ENCODE measurements at places on chromosomes 3 and 15. TPM values are rescaled to one million over a fixed set of nuclear protein-coding genes. Genes with fewer than 3 reads are reported as not detected.

TTC23 gene
- total RNA-seq, result 9.0 TPM

DNA sequence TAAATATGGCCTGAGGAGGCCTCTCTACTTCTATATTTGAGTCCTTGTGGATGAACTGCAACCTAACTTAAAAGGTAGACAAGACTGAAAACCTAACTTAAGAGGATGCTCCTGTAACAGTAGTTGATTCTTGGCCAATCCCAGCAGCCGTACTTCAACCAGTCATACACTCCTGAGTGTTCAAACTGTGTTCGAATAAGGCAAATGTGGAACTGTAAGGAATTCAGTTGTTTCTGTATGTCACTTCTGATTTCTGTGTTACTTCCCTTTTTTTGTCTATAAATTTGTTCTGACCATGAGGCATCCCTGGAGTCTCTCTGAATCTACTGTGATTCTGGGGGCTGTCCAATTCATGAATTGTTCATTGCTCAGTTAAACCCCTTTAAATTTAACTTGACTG is 20.5 kb downstream of the GALK2 start:
- no peak for DNase-seq

GRCh38 chr15:99486371-99487336 is 79.1 kb upstream of the MEF2A start:
- DNase-seq, result peak; percentile 63

- DNase-seq, result no peak
Measured at GRCh38 chr3:188179006-188179966, 25.3 kb downstream of the LPP start.

DNA sequence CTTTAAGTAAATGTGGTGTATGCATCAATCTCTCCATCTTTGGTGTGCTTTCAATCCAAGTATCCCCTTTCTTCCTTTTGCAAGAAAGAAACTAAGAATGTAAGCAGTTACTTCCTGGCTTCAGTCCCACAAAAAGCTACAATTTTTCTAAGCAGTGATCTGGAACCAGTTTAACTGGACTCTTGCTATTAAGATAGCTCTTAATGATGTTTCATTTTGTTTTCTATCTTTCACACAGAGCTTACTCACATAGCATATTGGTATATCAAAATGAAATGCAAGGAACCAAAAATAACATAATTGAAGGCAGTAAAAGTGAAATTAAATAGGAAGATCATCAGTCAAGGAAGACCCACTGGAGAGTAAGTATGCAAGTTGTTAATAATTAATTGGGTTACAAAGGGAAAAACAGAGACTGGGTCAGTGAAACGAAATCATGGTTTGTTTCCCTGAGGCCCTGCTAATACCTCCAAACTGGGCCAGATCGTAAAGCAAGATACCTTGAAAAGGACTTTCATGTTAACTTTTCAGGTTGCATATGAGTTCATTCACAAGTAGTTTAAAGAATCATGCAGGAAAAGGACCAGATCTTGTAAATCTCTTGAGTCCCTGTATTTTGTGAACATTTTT is 41.9 kb downstream of the GPR160 start:
- DNase-seq, result no peak
